ENCODE measurements at places on chromosomes 11 and 22.

- DNase-seq = no peak
Observed at GRCh38 chr11:57421805-57422204, 5.1 kb downstream of the SLC43A3 start.

DNA sequence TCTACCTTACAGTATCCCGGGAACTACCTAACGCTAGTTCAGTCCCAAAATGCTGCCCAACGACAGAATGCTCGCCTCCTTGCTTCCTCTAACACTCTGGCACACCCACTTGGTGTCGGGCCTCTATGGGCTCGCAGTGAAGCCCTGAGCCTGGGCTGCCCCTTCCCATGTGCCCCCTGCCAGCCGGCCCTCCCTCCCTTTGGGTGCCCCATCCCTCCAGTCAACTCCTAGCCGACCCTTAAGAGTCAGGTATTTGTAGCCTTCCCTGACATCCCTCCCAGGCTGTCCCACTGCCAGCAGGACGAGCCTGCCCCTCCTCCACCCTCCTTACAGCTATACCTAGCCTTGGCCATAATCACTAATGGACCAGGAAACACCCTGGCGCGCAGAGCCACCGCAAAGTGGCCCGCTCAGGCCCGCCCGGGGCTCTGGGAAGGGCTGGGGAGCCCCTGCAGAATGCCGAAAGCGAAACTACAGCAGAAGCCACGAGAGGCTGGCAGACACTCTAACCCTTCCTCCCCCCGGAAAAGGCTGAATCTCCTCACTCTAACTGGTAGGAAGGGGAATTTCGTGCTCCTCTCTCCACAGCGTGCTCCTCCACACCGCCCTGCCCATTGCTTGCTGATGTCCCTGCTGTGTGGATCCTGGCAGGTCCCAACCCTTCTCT, 8.2 kb downstream of the CBX7 start:
- no peak for DNase-seq

DNA sequence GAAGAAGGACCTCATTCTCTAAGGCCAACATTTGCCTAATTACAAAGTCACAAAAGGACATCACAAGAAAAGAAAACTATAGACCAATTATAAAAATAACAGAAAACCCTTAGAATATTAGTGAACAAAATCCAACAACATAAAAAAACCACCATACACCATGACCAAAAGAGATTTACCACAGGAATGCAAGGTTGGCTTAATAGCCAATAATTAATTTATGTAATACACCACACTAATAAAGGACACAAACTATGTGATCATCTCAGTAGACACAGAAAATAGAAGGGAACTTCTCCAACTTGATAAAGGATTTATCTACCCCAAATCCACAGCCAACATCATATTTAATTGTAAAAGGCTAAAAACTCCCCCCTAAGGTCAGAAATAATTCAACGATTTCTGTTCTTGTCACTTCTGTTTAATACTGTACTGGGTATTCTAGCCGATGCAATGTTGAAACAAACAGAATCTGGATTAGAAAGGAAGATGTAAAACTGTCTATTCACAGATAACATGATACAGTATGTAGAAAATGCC, 24.9 kb downstream of the CLTCL1 start:
- DNase-seq = no peak

DNA sequence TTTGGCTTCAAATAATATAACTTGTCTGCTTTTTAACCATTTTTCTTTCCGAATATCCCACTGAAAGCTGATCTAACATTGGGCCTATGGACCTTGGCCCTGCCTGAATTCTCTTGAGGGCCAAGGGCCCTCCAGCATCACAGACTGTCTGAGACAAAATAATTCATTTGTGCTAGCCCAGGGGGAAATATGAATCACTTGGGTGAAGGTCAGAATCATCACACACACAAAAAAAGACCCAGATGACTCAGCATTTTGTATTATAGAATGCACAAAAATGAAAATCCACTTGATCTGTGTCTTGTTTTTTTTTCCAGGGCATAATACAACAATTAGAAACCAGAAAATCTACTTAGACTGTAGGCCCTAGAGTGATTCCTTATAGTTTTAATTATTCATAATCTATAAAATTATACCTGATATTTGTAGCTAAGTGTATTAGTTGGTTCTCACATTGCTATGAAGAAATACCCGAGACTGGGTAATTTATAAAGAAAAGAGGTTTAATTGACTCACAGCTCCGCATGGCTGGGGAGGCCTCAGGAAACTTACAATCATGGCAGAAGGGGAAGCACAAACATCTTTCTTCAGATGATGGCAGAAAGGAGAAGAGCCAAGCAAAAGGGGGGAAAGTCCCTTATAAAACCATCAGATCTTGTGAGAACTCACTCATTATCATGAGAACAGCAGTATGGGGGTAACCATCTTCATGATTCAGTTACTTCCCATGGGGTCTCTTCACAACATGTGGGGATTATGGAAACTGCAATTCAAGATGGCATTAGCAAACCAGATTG, 15.6 kb upstream of the RDX start:
- DNase-seq = no peak

GRCh38 chr11:124454552-124454951, 9.1 kb upstream of the OR8B8 start:
- no peak for DNase-seq

DNA sequence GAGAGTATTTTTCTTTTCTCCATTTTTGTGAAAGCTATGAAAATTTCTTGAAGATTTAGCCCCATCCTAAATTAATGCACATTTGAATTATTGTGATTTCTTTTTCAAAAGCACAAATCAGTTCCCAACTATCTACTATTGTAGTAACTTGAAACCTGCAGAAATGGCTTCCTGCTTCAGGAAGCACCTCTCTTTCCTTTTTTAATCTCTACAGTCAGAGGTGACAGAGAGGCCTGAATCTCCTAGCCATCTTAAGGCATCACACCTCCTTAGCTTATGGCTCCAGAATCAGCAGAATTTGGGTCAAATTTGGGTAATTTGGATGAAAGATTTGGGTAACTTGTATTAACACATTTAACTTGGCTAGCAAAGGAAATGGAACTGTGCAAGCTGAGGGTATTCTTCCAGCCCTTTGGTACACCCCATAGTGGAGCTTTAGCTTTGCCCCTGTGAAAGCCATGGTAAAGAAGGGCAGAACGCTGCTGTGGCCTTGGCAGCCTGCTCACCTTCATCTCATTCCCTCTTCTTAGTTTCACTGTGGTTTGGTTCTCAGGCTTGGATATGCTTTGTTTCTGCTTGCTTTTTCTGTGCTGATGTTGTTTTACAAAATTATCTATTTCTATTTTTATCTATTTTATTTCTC, 16.2 kb downstream of the TBCEL start:
- no peak for DNase-seq

- no peak for DNase-seq
Observed at GRCh38 chr11:122711831-122712381, 56.4 kb downstream of the UBASH3B start.

Measured in esophagus muscularis mucosa (tissue), 4 donors.